Glomerular endothelial cell (primary cell): ENCODE measurements at places on chromosomes 4 and X. TPM values are rescaled to one million over a fixed set of nuclear protein-coding genes. Genes with fewer than 3 reads are reported as not detected.

PPP2R2C gene
- total RNA-seq: 0.24 and 0.41 TPM in 2 replicates

- DNase-seq: no peak
These were observed 19.4 kb upstream of the SEL1L3 start for GRCh38 chr4:25882226-25882625.

DNA sequence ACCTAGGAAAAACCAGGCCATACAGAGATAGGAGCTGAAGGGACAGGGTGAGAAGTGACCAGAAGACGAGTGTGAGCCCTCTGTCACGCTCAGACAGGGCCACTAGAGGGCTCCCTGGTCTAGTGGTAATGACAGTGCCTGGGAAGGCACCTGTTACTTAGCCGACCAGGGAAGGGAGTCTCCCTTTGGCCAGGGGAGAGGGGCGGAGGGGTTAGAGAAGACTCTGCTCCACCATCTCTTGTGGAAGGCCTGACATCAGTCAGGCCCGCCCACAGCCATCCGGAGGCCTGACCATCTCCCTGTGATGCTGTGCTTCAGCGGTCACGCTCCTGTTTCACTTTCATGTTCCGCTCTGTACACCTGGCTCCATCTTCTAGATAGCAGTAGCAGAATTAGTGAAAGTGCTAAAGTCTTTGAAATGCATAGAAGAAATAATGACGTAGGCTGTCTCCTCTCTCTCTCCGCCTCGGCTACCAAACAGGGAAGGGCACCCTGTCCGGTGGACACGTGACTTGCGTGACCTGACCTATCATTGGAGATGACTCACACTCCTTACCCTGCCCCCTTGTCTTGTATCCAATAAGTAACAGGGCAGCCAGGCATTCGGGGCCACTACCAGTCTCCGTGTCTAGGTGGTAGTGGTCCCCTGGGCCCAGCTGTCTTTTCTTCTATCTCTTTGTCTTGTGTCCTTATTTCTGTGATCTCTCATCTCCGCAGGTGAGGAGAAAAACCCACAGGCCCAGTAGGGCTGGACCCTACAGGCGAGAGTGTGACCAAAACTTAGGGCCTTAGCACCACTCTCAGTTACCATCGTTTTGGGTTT is 26.7 kb downstream of the HTT-AS start:
- no peak for DNase-seq

GRCh38 chrX:96611619-96612362 is 72.9 kb upstream of the DIAPH2 start:
- DNase-seq: no peak

EREG gene
- total RNA-seq: 3.9 and 4.0 TPM in 2 replicates

DNA sequence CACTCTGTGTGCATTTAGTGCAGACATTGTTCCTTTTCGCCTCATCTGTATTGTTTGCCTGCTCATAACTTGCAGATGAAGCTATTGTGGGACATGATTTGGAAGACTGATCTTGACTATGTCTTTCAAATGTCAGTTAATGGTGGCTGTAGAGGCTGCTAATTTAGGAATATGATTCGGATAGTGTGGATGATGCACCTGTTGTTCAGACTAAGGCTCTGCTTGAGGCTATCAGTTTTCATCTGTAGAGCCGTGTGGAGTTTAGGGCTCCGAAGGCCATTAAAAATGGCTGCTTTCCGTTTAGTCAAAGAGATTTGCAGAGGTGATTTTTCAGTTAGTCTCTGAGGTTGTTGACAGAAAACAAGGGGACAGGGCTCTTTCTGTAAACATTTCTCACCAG is 102.0 kb downstream of the GBA3 start:
- no peak for DNase-seq

SSX4 gene
- not detected in 2 replicates for total RNA-seq

DNA sequence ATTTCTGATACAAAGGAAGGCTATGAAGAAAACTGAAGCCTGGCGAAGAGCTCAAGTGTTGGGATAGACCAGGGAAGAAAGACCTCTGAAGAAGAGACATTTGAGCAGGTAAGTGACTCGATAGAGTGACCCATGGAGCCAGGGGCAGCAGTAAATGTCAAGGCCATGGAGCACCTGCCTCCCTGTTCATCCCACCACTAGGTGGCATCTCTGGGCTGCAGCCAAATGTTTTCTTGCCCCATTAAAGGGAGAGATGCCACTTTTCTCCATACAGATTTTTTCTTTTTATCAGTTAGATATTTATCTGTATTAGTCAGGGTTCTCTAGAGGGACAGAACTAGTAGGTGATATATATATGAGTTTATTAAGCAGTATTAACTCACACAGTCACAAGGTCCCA is 4.9 kb upstream of the ZNF81 start:
- no peak for DNase-seq

USP17L27 gene
- not detected in 2 replicates for total RNA-seq

- no peak for DNase-seq
These were observed 66.0 kb downstream of the FHDC1 start for GRCh38 chr4:153002110-153002509.

SSX1 gene
- not detected in 2 replicates for total RNA-seq

- DNase-seq: no peak
These were observed 133.0 kb upstream of the NAP1L5 start for GRCh38 chr4:88830598-88830997.

GRCh38 chr4:184284336-184284690 is 66.6 kb upstream of the ENPP6 start:
- DNase-seq: no peak

GRCh38 chr4:8398347-8398746 is 42.2 kb downstream of the ACOX3 start:
- no peak for DNase-seq

- DNase-seq: no peak
These were observed 16.8 kb downstream of the CD38 start for GRCh38 chr4:15794905-15795304.

- DNase-seq: no peak
These were observed 1136.8 kb upstream of the TENM3 start for GRCh38 chr4:181106398-181106797.

- DNase-seq: no peak
These were observed 399 bp downstream of the AIFM1 start for GRCh38 chrX:130165181-130165702.

CACNA1F gene
- total RNA-seq: under 0.01 TPM in 1 of 2 replicates, not detected in the other

DNA sequence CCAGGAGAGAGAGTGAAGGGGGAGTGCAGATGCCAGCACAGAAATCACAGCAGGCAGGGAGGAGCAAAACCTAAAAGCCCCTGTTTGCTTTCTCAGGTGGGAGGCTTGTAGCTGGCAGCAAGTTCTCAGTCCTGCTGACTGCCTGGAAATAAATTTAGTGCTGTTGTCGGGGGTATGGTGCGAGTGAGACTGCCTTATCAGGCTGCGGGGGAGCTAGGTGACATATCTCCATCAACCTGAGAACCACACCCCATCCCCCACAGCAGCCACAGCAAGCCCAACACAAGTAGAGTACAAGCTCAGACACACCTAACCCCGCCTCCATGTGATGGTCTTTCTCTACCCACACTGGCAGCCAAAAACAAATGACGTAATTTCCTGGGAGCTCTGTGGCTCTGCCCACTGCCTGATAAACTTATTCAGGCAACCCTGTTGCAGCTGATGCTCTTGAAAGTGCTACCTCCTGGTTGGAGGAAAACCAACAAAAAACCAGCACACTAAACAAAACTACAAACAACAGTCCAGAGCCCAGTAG is 953.4 kb upstream of the NDST4 start:
- DNase-seq: no peak

DNA sequence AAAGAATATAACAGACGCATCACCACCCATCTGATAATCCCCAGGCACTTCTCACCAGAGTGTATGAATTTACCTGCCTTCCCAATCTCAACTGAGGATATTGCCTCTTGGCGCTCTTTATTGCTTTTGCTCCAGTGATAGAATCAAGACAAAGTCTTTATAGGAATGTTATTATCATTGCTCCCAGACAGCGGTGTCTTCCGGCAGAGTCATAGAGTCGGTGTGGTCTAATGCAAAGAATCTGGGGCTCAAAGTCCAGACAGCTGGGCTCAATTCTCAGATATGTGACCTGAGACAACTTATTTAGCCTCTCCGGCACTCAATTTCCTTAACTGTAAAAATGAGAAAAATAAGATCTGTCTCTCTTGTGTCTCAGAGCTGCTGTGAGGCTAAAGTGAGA is 106.1 kb upstream of the PAK3 start:
- DNase-seq: no peak

DNA sequence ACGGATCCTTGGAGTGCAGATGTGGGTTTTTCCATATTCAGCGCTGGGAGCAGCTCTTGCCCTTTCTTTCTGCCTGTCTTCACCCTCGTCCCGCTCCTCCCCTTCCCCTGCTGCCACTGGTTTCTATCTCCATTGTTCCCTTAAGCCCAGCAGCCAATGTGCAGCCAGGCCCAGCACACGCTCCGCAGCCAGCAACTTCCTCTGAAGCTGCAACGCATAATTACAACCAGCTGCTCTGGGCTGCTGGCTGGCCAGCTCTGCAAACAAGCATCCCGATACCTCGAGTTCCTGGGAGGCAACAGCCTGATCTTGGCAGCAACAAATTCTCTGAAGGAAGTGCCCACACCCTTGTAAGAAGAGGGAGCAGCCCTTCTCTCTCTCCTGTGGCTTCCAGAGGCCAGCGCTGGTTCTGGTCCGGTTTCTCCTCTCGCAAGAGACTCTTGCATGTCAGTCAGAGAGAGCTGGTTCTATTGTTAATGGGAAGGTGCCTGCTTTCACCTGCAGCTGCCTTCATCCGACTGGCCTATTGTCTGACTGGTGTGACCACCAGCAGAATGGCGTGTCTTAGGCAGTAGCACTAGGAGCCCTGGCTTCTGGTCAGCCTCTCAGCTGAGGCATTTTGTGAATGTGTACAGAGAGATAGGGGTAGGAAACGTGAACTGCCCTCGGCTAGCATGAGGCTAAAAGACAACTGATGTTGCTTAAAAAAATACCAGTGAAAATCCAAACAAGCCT is 83.8 kb upstream of the MAML3 start:
- DNase-seq: no peak

GRCh38 chrX:39733745-39734144 is 364.0 kb downstream of the BCOR start:
- no peak for DNase-seq

DNA sequence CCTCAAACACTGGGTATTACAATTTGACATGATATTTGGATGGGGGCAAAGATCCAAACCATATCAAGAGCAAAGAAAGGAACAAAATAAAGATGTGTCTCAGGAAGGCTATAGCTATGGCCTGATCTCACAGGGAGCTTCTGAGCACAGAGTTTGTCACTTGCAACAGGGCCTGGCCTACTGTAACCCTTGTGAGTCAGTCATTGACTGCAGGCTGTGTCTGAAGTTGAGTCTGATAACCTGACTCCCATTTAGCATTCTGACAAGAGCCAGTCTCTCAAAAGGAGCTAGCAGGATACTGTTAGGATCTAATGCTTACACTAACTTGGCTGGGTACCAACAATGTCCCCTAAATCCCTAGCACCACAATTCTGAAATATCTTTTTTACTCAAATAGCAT is 612.5 kb upstream of the TECRL start:
- DNase-seq: no peak
